ENCODE measurements at places on chromosomes 11 and 22.

DNA sequence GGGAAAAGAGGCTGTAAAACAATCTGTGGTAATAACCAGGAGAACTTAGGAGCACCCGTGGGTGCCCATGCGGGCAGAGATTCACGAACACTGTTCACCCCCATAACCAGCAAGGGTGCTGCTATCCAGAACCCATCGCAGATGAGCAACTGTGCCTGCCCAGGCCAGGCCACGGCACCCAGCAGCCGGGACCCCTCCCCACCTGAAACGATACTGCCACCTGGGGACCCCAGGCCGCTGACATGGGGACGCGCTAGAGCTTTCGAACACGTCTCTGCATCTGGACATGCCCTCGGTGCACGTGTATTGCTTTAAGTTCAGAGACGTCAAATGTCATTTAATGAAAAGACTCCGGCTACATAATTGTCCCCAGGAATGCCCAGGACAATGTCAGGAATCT lies 14.3 kb upstream of the MUC2 start:
- no peak for DNase-seq

- no peak for DNase-seq
Measured at GRCh38 chr11:36211761-36212430, 77.3 kb downstream of the COMMD9 start.

GRCh38 chr11:131712897-131713296 lies 342.5 kb downstream of the NTM start:
- no peak for DNase-seq

DNA sequence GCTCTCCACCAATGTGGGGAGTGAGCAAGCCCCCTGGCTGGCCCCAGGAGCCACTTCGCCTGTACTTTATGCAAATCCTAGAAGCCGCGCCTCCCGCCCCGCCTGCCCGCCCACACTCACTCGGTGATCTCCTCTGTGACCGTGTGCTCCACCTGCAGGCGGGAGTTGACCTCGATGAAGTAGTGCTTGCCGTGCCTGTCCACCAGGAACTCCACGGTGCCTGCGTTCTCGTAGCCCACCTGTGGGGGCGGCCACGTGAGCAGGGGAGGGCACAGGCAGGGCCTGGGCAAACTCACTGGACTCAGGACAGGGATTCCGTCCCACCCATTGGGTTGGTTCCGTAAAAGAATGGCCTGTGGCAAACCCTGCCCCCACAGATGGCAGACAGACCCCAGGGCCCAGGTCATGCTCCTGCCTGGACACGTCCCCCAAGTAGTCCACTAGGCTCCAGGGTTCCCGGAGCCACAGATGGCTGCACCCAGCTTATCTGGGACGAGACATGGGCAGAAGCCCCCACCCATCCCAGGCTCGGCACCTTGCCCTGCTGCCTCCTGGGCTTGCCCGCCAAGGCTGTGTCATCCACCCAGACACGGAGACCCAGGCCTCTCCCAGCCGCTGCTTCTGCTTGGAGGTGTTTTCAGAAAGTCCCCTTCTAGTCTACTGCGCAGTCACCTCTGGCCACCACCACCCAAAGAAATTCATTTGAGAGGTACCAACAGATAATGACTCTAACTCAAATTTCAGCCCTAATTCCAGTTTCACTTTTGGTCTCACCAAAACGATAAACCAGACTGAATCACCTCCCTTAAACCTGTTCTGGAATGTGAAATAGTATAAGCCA lies 12.1 kb downstream of the LRFN4 start:
- DNase-seq: peak; percentile 69

- DNase-seq: no peak
Measured at GRCh38 chr11:61071208-61071681, 31.0 kb upstream of the CD5 start.

GRCh38 chr11:62889484-62890437 lies 9.1 kb downstream of the SLC3A2 start:
- DNase-seq: no peak

DNA sequence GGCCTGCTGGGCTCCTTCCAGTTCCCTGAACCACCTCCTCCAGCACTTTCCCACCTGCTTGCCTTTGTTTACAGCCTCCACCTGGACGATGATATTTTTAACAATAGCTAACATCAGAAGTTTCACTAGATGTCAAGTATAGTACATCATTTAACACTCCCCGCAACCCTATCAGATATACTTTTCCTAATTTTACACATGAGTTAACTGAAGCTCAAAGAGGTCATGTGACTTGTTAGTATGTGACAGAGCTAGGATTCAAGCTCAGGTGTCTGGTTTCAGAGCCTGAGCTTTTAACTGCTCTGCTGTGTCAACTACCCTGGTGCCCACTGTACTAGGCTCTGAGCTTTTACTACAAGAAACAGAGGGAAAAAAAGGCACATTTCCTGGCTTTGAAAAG lies 14.3 kb upstream of the HPX start:
- no peak for DNase-seq

DNA sequence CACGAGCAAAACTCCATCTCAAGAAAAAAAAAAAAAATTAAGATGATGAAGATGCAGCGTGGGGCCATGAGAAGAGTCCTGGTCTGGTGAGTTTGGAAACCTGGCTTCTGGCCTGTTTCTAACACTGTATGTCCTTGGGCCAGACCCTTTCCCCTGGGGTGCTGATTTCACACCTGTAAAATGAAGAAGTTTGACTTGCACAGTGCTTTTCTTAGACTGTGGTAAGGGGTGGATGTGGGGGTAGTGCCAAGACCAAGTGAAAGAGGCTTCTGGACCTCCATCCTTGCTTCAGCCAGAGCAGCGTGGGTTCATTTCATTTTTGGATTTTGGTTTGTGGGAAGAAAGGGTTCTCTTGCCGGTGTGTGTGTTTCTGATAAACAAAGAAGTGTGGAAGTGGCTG lies 42.1 kb downstream of the PTPRJ start:
- no peak for DNase-seq

GRCh38 chr22:22400099-22400498 lies 108.4 kb downstream of the ZNF280B start:
- no peak for DNase-seq

DNA sequence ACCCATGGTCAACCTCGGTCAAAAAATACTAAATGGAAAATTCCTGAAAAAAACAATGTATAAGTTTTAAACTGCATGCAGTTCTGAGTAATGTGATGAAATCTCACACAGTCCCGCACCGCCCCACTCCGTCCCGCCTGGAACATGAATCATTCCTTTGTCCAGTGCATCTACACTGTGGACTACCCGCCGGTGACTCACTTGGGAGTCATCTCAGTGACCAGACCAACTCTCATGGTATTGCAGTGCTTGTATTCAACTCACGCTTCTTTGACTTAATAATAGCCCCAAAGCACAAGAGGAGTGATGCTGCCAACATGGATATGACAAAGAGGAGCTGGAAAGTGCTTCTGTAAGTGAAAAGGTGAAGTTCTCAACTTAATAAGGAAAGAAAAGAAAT lies 48.8 kb downstream of the ARHGAP32 start:
- no peak for DNase-seq

GRCh38 chr11:69086152-69087132 lies 37.7 kb downstream of the TPCN2 start:
- no peak for DNase-seq

DNA sequence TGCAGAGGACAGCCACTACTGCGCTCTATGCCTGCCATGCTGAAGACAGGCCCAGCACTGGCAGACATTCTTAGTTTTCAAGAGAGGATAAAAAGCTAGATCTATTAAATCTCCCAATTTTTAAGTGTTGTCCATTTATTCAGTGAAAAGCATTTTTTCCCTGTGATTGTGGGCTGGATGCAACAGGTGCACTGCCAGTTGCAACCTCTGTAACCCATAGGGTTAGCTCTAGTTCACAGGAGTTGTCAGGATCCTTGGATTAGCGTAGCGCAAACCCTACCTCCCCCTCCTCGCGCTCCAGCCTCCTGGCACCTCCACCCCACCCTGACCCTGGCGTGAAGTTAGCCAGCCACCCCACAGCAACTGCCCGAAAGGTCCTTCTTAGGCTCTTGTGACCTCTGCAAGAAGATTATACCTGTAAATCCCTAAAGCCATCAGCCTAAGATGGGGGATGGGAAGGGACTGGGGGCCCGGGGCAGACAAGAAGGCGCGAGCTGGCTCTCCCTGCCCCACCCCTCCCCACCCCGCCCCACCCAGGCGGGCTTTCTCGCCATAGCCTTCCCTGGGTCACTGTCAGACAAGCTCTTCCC lies 30.9 kb downstream of the EIF3F start:
- no peak for DNase-seq

GRCh38 chr22:32665676-32666075 lies 135.8 kb upstream of the TIMP3 start:
- DNase-seq: no peak

GRCh38 chr22:50169774-50170341 lies 673 bp upstream of the PANX2 start:
- DNase-seq: no peak

DNA sequence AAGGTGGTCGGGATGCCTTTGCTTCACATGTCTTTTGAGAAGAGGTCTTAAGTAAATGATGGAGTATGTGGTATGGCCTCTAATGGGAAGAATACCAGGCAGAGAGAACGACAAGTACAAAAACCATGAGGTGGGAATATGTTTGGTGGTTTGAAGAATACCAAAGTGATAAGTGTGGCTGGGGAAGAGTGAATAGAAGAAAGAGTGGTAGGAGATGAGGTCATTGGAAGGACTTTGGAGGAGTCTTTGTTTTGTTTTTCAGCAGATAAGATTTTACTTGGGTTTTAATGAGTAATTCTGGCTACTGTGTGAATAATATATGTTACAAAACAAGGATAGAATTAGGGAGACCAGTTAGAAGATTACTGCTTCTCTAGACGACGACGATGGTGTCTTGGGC lies 515.4 kb downstream of the RAB38 start:
- no peak for DNase-seq

DNA sequence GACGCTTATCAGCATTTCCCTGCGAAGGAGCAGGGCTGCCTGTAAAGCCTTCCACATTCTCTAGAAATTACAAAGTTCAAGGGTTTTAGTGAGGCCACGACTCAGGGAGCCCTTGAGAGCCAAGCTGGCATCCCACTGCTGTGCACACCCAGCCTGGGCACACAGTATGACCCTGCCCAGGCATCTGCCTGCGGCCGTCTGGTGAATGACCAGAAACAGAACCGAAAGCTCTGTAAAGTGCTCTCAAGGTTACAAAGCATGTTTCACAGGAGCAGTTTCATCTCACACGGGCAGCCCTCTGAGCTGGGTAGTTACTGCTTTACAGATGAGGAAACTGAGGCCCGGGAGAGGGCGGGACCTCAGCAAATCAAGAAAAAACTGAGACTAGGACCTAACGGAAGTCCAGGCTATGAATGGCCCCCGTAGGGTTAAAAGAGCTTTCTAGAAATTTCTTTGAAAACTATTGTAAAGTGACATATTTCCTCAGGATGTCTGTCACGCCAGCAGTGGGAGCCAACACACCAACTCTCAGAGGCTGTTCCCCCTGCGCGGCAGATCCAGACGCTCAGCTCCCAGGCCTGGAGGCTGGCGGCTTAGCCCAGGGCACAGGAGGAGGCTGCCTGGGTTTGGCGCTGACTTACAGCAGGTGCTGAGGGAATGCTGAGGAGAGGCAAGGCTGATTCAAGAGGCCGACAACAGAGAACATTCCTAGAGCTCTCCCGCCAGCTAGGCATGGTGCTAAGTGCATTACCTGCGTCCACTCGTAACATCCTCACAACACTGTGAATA lies 7.7 kb upstream of the TCF20 start:
- DNase-seq: no peak

DNA sequence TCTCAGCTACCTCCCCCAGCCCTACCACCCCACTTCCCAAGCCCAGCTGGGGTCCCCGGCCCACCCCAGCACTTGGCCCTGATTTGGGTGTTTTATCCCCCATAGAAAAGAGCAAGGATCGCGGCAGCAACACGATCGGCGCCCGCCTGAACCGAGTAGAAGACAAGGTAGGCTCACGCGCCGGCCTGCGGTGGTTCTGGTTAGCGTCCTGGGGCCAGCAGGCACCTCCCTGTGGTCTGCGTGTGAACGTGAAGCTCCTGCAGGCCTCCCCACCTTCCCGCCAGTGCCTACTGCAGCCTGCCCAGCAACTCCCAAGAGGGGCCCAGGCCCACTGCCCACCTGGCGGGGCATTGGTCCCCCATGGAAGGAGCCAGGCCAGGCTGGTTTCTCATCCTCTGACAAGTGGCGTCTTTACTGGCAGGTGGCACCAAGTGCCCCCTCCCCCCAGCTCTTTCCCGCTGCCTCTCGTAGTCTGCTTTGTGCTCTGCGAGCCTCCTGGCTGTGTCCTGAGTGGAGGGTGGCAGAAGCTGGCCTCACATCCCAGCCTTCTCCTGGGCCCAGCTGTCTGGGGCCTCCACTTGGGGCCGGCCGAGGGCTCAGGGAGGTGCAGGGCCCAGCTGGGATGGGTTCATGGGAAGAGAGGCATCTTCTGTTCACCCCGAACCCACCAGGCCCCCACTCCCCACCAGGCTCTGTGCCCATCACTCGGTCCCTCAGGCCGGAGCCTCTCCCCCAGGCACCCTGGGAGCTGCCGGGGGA lies 78.3 kb upstream of the KCNQ1OT1 start:
- DNase-seq: no peak

- DNase-seq: no peak
Measured at GRCh38 chr11:96744697-96745096, 354.9 kb downstream of the JRKL start.
